ENCODE measurements at places on chromosomes 12 and 14.

DNA sequence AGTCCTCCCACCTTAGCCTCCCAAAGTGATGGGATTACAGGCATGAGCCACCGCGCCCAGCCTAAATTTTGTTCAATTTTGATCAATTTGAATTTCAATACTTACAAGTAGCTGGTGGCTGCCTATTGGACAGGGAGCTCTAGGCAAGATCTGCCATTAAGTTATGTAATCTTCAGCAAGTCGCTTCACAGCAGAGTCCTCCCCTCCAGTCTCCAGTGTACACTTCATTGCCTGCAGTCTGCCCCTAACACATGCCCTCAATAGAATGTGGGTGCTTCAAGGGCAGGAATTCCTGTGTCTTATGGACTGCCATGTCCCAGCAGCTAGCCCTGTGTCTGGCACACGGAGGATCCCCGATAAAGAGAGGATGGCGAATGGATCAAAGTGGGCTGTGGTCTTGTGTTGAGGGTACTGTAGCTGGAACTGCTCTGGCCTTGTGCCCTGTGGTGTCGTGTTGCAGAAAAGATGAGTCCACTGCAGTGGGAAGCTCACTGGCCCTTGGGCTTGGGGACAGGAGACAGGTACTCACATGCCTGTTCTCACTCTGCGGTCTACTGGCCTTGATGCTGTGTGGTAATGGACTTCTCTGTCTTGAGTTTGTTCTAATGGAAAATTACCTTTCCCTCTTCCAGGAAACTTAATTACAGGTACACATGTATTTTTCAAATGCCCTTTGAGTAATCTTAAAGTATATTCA, 67.6 kb downstream of the TECPR2 start:
- no peak for DNase-seq

GRCh38 chr12:23132357-23132756, 507.4 kb downstream of the ETNK1 start:
- no peak for DNase-seq

DNA sequence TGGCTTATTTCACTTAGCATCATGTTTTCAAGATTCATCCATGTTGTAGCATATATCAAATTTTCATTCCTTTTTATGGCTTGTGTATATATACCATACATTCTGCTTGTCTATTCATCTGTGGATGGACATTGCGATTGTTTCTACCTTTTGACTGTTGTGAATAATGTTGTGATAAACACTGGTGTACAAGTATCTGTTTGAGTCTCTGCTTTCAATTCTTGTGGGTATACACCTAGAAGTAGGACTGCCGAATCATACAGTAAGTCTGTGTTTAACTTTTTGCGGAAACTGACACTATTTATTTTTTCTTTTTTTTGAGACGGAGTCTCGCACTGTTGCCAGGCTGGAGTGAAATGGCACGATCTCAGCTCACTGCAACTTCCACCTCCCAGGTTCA, 19.6 kb upstream of the RPS6KA5 start:
- no peak for DNase-seq

- no peak for DNase-seq
These were observed 51.1 kb downstream of the APAF1 start for GRCh38 chr12:98696036-98696646.

DNA sequence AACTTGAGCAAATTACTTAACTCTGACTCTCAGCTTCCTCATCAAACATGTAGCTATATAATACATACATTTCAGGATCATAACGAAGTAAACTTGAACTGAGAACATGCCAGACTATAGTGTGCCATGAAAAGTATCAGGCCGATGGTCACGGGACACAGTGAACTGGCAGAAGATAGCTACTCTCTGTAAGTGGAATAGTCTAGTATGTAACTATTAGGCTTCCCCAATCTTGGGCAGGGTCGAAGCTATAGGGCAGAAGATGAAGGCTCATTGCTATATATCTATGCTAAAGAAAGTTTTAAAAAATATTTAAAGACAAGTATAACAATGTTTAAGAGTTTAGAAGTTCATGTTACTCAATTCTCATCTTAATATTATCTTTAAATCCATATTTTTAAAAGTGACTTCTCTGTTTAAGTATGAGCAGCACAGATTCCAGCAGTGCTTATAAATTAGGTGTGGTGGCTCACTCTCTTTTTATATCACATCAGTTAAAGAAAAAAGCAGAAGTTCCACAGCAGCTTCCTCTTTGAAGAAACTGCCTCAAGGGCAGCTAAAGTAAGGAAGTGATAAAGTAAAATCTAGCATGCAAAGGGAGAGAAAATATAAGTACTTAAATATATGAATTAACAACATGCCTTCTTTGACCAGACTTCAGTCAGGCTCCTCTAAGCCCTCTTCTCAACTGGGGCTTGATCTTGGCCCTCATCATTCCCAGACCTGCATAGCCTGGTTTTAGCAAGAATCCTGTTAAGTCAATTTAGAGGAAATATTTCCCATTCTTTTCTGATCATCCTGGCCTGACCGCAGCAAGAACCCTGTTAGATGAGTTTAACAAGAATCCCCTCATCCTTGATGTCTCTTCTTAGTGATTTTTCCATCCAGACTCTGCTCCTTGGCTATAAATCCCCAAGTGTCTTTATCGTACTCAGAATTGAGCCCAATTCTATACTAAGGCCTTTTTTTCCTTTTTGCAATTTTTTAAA, 8.4 kb upstream of the GLIPR1 start:
- DNase-seq, result no peak

DNA sequence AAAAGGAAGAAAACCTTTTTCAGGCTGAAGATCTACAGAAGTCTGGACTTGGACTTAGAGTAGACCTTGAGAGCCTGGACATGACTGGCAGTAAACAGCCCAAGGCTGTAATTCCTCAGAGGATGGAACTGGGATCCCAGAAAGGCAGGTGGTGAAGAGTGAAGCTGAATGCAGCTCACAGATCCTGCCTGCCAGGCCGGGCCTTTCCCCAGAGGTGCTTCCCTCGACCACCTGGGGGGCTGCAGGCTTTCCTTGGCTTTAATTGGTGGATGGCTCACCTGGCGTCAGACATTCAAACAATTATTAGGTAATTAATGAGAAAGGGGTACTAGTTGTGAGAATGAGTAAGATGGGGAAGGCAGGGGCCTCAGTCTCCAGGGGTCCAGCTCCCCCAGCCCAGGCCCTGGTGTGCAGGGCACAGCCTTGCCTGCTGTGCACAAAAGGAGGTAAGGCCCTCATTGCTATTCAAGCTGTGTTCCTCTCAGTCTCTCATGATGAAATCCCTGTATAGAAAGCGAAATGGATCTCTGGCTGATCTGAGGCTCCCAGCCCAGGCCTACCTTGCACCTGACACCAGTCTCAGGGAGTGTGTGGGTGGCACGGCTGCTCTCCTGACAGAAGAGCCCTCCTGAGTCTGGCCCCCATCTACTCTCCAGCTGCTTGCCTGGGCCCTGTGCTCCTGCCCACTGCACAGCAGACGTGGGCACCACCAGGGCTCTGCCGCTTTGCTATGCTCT, 63.0 kb upstream of the TCL1A start:
- DNase-seq, result no peak

DNA sequence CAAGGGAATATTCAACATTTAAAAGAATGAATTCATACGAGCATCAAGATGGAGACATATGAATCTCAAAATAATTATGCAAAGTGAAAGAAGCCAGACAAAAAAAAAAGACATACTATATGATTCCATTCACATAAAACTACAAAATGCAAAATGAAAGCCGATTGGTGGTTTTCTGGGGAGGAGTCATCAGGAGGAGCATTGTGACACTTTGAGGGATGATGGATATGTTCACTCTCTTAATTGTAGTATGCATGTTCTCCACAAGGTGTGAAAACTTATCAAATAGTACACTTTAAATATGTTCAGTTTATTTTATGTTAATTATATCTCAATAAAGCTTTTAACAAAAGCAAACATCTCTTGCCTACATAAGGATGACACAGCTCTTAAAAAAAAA, 13.5 kb downstream of the OLR1 start:
- no peak for DNase-seq

DNA sequence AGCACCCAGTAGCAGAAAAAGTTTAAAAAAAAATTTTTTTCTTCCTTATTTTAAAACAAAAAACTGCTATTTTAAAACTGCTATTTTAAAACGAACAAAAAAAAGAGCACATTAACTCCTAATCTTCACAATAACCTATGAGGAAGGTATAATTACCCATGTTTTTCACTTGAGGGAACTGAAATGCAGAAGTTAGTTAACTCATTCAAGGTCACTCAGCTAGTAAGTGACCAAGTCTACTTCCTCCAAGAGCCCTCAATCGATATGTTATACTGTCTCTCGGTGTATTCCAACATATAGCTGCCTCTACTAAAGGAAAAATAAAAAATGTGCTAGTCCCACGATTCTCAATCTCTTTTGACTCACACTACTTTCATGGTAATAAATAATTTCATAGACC, 7.8 kb downstream of the RPAP3 start:
- no peak for DNase-seq

DNA sequence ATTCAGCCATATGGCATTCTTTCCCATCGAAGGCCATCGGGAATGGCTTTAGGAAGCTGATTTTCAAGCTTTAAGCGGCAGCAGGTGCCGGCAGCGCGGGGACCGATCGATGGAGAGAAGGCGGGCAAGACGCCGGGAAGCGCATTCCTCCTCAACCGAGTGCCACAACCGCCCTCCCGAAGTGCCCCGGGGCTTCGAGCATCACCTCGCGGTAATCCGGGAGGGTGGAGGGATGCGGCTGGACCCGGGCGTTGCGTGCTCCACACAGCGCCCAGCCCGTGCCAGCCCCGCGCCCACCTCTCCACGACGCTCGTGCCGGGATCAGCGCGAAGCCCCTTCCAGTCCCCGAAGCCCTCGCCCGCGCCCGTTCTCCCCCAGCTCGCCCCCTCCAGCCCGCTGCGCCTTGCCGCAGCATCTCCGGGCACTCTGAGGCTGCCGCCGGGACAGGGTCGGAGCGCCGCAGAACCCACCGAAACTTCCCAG, 3.2 kb downstream of the USP44 start:
- DNase-seq, result no peak

GRCh38 chr14:104858811-104859426, 6.1 kb upstream of the CEP170B start:
- no peak for DNase-seq

GRCh38 chr12:65606008-65606766, 218.1 kb upstream of the HMGA2 start:
- DNase-seq, result no peak
